ENCODE measurements at places on chromosomes 12 and 14. TPM values are rescaled to one million over a fixed set of nuclear protein-coding genes. Genes with fewer than 3 reads are reported as not detected.

DNA sequence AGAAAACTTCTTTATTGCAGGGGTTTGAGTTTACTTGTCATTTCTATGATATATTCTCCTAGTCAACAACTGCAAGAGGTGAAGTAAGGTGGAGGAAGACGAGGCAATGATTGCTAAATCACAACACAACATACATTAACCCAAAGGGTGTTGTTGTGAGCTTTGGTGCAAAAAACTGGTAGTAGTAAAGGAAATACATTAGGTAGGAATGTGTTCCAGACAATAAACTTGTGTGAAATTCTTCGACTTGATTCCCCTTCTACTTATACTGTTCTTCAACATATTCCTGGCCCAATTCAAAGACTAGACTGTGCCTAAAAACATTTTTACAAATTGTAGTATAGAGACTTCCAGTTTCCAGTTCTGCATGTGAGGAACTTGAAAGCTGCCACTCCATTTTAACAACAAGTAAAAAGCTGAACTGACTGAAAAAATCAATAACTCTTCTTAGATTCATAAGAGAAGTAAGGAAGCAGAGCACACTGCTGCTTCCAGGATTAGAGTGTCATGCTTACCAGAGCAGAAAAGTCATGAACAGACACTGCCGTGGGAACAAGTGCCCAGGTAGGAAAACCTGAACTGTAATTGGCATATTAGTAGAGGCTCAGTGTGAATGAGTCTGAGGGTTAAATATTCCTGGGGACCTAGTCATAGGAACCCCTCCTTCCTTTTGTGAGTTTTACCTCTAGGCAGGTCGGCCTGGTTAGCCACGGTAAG, 22.2 kb downstream of the COX8C start:
- DNase-seq, result no peak

GRCh38 chr12:94123127-94123526, 25.2 kb upstream of the PLXNC1 start:
- DNase-seq, result no peak

- DNase-seq, result no peak
These were observed 192.3 kb downstream of the ANO6 start for GRCh38 chr12:45407981-45408728.

Gene ETNK1
- 28.4 TPM for total RNA-seq

- no peak for DNase-seq
These were observed 419.9 kb downstream of the LRIG3 start for GRCh38 chr12:58500399-58500798.

GRCh38 chr14:90388437-90388836, 8.4 kb upstream of the CALM1 start:
- peak; percentile 87 for DNase-seq

DNA sequence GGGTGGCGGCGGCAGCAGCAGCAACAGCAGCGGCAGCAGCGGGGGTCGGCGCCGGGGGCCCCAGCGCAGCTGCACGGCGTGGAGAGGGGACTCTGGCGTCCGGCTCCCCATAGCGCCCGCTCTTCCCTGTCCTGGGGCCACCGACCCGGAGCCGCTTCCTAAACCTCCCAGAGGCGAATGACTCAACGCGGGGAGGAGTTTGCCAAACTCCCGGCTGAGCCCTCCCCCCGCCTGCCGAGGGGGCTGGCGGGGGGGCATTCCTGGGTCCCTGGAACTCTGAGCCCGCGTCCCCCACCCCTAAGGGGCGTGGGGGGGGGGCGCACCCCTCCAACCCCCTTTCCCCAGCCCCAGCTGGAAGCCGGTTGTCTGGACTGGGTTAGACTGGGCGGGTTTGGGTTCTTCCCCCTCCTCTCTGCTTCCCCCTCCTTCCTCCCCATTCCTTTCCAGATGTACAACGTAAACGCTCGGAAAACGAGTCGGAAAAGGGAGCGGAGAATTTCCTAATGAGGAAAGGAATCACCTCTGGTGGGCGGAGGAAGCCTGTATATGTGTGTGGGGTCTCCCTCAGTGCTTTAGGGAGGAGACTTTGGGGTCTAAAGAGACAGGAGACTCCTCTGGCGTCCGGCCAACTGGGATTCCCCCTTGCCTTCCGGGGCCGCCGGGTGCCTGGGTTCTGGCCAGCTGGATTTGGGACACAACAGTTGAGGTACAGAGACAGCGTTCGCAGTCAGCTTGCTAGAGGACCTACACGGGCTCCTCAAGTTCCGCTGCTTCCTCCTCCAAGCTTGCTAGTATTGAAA, at the start of gene ITGA5:
Gene ITGA5 (minus strand): TSS at position 179 of the 800 bp plus-strand sequence. CDS start 68 bp downstream, at position 111.
- DNase-seq, result peak; percentile 57
